Left ventricle myocardium inferior (tissue), 1 donor: ENCODE measurements at places on chromosomes 3 and 15.

GRCh38 chr15:62404194-62404985 is 239.3 kb upstream of the C2CD4B start:
- no peak for DNase-seq

DNA sequence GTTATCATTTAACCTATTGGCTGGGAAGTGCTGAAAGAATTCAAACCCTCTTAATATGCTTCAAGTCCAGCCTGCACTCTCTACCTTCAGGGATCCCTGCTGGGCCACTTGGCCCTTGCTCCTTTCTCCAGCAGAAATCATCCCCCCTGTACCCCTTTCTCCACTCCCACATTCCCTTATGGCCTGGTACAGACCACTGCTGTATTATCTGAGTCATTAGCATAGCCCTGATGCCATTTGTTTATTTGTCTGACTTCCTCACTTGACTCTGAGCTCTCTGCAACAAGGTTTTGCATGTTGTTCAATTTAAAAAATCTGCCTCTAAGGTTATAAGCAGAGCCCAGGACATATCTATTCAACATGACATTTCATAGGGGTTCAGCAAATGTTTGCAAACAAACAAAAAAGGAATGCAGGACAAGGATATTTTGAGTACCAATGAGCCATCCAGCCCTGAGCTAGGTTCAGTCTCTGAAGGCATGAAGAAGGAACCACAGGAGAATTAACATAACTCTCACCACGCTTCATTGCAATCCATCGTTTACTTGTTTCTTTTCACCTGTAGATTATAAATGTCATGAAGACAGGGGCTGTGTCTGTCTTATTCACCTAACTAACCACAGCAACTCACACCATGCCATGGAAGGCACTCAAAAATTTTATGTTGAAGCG is 26.6 kb upstream of the HES1 start:
- no peak for DNase-seq

- peak; percentile 61 for DNase-seq
These were observed at the start of gene MYEF2 for GRCh38 chr15:48177766-48178647. TSS of gene MYEF2 (minus strand) at chr15:48178295. CDS start at chr15:48178237, 58 bp downstream.

DNA sequence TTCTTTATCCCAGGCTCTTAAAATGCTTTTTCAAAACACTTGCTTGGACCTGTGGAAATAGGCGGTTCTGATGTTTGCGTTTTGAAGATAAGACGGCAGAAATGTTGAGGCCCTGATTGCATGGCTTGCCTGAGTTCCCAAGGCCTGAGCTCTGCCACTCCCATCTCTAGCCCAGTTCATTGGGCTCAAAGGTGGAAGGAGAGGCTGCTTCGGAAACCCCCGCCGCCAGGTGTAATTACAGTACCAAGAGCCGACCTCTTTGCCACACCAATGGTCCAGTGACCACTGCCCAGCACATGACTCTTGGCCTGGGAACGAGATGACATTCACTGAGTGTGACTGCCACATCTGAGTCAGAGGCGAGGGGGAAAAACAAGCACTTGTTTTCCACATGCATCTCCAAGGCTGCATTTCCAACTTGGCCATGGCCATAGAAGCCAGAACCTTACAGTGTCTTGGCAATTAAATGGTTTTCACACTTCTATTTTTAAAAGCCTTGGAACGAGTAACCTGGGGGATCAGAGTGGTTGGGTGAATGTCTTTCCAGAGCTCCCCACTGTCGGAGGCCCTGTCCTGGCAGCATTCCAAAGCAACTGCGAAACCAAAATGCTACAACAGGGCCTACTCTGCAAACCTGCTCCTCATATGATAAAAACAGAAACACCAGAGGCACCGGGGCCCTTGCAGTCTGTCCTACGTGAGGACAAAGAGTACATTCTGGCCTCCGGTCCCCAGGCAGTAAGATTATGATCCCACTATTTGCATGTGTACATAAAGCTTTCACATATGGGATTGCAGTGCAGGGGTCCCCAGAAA is 63.8 kb upstream of the CGNL1 start:
- DNase-seq = no peak

GRCh38 chr15:81789403-81789802 is 256.4 kb downstream of the MEX3B start:
- no peak for DNase-seq
